T-helper 17 cell (primary cell): ENCODE measurements at places on chromosomes 5 and 9.

- DNase-seq, result no peak
Observed at GRCh38 chr5:146690880-146691355, 174.9 kb upstream of the GPR151 start.

DNA sequence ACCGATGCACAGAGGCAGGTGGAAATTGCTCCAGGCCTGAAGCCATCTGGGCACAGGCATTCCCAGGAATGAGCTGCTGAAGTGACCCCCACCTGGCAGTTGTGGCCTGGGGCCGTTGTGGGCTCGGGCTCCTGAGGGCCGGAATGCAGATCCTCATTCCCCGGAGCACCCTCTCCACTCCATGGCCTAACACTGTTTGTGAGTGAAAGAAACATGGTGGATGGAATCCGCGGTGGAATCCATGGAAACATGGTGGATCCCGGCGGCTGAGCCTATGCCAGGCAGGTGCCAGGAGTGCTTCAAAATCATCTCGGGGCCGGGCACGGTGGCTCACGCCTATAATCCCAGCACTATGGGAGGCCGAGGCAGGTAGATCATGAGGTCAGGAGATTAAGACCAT is 3.6 kb upstream of the SARDH start:
- DNase-seq, result no peak

DNA sequence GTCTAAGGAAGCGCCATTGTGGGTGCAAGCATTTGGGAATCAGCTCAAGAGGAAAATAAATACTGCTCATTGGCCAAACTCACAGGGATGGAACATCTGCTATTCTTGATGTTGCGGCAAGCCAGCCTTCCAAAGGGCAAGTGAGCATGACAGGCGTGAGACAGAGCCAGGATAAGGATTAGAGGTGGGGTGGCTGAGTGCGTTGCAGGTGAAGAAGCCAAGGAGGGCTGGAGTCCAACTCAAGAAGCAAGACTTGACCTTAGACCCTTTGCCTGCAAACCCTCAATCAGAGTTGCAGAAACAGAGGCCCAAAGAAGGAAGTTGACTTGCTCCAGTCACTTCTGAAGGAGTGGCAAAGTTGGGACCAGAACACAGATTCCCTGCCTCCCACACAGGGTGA is 79.4 kb downstream of the WWC1 start:
- no peak for DNase-seq

DNA sequence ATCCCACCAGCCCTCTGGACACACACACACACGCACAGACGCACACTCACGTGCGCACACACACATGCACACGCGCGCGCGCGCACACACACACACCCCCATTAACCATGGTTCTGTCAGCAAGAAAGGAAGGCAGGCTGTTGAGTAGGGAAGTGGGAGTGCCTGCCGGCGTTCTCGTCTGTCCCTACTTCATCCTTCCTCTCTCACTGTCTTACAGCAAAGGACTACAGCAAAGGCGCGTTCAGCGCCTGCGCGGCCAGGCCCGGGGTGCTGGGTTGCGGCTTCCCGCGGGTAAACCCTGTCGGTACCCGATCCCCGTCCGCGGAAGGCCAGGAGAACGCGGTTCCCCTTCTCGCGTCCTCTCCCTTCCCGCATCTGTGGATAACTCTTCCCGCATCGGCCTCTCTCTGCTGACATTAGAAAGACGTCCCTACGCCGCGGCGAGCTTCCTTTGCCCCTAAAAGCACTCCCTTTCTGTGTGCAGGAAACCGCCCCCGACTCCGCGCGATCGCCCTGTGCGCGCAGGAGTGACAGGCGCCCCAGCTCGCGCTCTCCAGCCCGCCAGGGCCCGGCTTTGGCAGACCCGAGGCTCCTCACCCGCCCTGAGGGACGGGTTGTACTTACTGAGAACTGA is 219.2 kb downstream of the AGTPBP1 start:
- DNase-seq, result no peak

DNA sequence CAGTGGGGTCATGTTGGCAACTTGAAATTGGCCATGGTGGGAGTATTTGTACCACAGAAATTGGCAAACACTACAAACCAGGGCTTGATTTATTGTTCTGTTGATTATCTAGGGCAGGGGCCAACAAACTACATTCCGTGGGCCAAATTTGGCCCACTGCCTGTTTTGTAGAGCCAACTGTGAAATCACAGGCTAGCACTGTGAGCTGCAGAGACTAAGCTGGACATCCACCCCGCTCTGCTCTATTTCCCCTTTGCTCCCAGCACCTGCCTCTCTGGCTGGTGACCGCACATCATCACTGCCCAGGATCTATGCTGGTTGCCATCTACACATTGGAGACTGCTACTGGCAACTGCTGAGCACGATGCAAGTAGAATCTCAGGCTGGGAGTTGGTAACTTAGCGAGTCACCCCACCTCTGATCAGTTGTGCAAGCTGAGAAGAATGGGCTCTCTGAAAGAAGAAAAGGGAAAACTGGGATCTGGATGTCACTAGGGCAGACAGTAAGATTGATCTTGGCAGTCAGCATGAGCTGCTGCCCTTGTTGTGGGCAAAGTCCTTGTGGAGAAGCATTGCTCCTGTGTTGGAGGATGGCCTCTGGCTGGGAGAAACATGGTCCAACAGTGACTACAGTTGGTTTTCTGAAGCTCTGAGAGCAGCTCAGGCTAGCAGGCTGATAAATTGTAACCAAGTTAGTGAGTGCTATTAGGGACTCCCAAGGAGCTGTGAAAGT is 144.7 kb upstream of the RAD23B start:
- no peak for DNase-seq

DNA sequence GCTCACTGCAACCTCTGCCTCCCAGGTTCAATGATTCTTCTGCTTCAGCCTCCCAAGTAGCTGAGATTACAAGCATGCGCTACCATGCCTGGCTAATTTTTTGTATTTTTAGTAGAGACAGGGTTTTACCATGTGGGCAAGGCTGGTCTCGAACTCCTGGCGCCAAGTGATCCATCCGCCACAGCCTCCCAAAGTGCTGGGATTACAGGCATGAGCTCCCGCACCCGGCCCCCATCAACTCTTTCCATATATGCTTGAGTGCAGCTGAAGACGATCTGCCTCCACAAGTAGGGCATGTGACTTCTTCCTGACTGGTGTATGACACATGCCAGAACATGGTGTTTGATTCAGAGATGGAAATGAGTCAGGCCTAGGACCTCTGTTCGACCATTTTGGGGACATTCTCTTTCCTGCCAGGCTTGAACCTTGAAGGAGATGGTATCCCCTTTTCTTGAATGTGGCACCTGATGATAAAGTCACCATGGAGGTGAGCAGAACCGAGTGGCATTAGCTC is 7.5 kb upstream of the CNOT6 start:
- no peak for DNase-seq

GRCh38 chr5:177179431-177179830 is 45.9 kb downstream of the NSD1 start:
- DNase-seq, result no peak
